Astrocyte (in vitro differentiated cells and primary cell): ENCODE measurements at places on chromosomes 12 and 14.

GRCh38 chr14:80310938-80311750 lies 99.8 kb upstream of the DIO2 start:
- no peak for DNase-seq

GRCh38 chr12:70576341-70577282 lies 60.6 kb downstream of the PTPRB start:
- peak; percentile 73 for DNase-seq

DNA sequence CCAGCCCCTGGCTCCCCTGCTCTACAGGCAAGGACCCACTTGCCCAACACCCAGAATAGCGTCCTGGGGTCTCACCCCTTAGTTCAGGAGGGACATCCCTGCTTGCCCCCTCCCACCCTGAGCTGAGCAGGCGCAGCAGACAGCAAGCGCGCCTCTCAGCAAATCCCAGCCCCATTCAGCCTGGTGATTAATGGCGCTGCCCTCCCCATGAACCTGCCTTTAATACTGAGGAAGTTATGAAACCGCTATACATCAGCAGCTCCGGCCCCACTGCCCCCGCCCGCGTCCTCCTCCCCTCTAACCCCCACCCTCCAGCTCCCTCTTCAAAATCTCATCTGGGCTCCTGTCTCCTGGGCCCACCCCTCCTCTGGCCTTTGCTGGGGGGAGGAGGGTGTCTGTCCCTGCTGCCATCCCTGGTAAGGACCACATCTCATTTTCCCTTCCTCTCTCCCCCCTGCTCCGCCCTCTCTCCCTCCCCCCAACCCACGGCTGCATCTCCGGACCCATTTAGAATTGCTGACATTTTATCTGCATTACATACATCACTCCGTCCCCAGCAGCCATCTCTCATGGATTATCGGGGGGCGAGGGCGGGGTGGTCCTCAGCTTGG lies 7.1 kb upstream of the SMUG1 start:
- peak; percentile 67 for DNase-seq

- DNase-seq, result no peak
Measured at GRCh38 chr12:106655577-106655976, 72.8 kb downstream of the RFX4 start.

GRCh38 chr14:55562135-55562534 lies 17.9 kb upstream of the KTN1 start:
- no peak for DNase-seq
